ENCODE measurements at places on chromosomes 1 and 21.
A peak's percentile ranks its signal among the peaks of the same experiment; 100 is the strongest.

- no peak for DNase-seq
These were observed 18.1 kb downstream of the ALDH9A1 start for GRCh38 chr1:165680303-165680702.

DNA sequence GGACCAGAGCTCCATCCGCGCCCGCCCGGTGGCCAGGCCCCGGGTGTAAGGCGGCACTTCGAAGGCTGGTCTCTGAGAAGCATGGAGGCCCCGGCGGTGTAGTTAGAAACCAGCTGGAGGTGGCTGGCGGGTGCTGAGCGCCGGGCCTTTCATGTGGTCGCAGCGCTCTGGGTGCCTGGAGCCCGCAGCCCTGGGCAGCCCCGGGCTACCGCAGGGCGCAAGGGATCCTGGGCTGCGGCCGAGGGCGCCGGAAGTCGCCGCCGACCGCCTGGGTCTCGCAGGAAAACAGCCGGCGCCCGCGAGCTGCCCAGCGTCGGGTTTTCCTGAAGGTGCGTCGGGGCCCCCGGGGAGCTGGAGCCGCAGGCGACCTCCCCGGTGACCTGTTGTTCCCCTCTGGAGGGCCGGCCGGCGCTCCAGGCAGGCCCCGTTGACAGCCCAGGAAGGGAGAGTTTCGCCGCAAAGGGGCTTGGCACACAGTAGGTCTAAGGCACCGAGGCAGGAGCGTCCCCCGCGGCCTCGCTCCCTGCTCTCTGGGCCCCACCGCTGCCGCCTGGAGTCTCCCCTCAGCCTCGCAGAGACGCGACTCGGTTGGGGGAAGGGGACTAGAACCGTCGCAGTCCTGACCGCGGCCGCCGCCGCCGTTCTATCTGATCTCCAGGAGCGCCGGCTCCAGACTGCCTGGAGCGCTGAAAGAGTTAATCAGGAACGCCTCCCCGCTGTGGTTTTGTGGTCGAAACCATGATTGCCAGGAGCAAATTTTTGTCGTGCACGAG is 2.7 kb downstream of the GRHL3 start:
- DNase-seq: peak; percentile 33

DNA sequence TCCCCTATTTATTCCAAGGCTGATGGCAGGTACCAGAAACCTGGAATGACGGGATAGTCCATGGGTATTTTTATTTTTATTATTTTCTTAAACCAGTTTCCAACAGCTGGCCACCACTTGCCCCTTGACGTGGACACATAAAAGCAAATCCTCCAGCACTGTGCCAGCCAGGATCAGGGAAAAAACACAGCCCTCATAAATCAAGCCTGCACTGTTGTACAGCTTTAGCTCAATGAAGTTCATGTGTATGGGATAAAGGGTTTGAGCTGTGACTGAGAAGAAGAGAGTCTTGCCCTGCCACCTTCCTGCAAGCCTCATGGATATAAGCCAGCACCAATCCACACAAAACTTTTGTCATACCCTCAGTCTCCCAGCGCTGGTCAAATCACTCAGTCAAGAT is 303.8 kb upstream of the SPAG17 start:
- no peak for DNase-seq

DNA sequence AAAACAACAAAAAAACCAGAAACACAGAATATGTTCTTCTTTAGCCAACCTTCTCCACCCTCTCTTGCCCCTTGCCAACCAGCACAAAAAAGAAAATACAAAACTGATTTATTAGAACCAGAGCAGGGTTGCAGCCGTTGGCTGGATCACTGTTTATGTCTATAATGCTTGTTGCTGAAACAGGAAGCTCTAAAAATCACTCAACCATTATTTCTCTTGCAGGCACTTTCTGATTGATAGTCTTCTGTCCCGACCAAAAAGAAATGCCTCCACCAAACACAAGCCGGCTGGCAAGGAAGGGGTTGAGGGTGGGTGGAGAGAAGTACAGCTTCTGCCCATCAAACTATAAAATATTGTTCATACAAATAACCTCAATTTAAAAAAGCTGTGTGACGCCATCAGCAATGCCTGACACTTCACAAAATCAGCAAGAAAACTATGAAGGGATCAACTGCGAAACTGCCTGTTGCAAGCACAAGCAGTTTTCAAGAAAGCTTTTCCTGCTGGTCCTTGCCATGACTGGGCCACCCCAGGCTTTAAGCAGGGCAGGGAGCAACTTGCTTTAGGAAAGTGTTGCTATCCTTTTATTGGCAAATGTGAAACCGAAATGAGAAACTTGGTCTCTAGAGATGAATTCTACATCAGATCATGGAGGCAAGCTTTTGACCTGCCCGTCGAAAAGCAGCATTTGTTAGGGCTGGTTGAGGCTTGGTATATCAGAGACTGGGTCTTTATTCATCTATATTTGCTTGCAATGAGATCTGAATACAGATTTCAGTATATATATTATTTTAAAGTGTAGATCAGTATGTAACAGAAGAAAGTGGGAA is 174.2 kb downstream of the RUNX1 start:
- DNase-seq: no peak

DNA sequence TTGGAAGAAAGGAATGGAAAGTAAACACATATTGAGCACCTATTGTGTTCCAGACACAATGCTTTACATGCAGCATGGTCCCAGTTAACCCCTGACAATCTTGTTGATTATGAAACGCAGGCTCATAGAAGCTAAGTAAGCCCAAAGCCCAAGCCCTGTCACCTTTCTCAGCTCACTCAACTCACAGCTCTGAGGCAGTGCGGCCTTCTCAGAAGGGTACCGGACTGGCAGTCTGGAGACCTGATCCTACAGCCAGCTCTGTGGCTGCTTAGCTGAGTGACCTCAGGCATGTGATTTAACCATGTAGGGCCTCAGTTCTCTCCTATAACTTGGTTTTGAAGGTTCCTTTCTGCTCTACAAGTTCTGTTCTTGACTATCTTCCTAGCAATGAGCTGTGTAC is 464 bp upstream of the RNASEL start:
- no peak for DNase-seq

DNA sequence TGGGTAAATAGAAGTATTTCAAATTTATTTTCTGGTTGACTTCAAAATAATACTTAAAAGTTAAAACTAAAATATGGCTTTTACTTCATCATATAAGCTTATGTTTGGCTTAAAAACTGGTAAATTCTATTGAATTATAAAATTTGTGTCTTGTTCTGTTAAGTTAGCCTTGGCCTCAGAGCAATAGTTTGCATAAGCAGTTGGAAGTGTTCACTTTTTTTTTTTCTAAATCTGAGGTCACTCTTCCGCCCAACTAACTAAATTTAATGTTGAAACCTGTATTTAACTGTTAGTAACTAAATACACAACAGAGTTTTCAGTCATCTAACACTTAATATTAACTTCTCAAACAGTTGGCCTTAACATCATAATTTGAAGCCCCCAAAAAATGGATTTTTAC is 871.7 kb upstream of the ADAMTS5 start:
- DNase-seq: no peak

DNA sequence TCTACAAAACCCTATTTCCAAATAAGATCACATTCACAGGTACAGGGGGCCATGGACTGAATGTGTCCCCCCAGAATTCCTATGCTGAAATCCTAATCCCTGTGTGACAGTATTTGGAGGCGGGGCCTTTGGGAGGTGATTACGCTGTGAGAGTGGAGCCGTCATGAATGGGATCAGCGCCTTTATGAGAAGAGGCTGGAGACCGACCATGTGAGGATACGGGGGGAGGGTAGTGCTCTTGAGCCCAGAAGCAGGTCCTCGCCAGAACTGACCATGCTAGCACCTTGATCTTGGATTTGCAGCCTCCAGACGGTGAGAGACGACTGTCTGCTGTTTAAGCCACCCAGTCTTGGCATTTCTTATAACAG is 23.8 kb upstream of the KIF26B start:
- DNase-seq: no peak

GRCh38 chr1:115952547-115952946 is 23.8 kb upstream of the SLC22A15 start:
- no peak for DNase-seq

- no peak for DNase-seq
These were observed 215.5 kb downstream of the KCNJ6 start for GRCh38 chr21:37700641-37701202.

- DNase-seq: no peak
These were observed 235.2 kb downstream of the KCNT2 start for GRCh38 chr1:196372896-196373536.

GRCh38 chr21:36883532-36884486 is 82.7 kb downstream of the HLCS start:
- no peak for DNase-seq

DNA sequence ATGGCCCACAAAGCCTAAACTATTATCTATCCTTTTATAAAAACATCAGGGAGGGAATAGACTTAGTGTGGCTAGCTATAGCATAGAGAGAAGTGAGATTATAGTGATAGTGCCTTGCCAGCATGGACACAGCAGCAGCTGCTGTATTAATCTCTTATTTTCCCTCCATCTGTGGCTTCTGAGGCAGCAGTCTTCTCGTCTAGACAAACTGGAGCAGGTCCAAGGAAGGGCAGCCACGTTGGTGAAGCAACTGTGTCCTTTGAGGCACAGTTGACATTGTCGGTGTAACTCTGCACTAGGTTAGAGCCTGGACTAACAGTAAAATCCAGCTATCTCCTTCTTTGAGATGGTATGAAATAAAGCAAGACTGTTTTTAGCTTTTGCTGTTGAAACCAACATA is 131.3 kb downstream of the CACHD1 start:
- DNase-seq: no peak

DNA sequence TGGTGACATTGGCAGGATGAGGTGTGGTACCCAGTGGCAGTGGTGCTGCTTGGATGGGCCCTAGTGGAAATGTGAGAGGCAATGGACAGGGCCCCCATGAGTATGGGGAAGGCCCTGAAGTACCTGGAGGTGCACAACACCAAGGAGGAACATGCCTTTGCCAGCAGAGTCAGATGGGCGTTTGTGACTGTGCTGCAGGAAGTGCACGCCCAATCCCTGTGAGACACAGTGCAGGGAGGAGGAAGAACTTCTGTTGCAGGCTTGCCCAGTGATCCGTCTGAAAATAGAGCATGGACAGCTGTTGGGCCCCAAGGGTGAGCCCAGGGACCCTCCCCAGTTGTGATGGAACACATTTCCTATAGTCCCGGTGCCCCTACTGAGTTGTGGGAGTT is 42.7 kb downstream of the GJA5 start:
- no peak for DNase-seq

DNA sequence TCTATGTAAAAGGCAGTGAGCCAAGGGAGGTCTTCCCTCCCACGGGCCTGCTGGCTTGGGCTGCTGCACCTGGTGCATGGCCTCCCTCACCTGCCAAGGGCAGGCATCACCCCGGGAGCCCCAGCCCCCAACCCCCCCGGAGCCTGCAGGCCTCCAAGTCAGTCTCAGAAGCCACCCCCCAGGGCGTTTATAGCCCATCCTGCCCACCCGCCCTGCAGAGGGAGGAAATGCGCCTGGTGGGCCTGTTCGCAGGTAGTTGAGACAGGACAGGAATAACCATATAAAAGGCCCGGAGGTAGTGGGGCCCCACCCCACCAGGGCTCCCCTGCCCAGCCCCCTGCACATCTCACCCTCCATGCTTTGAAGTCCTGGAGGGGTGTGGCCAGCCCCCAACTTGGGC is 18.2 kb upstream of the ARF1 start:
- DNase-seq: no peak

DNA sequence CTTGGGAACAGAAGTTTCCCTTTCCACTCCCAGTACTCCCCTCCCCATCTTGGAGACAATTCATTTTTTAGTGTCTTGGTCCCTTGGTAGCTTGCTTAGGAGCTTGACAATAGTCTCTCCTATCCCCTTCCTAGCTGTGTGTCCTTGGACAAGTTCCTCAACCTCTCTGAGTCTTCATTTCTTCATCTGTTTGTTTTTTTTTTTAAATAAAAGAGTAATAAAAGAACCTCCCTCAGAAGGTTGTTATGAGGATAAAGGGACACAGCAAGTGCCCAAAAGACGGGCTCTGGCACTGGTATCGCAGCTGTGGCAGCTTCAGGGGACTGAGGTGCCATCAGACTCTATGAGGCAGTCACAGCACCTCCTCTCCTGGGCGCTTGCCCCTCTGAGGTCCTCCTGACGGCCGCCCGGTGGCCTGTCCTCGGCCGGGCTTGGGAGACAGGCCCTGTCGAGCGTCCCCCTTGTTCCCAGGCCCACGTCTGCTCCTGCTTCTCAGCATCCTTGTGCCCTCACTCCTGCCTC is 689.2 kb downstream of the MATN1 start:
- no peak for DNase-seq

- no peak for DNase-seq
These were observed 3.9 kb upstream of the PTCH2 start for GRCh38 chr1:44846985-44847384.
